ENCODE measurements at places on chromosomes 3 and 15.

- DNase-seq, result no peak
Measured at GRCh38 chr3:38829404-38829803, 13.4 kb upstream of the SCN10A start.

DNA sequence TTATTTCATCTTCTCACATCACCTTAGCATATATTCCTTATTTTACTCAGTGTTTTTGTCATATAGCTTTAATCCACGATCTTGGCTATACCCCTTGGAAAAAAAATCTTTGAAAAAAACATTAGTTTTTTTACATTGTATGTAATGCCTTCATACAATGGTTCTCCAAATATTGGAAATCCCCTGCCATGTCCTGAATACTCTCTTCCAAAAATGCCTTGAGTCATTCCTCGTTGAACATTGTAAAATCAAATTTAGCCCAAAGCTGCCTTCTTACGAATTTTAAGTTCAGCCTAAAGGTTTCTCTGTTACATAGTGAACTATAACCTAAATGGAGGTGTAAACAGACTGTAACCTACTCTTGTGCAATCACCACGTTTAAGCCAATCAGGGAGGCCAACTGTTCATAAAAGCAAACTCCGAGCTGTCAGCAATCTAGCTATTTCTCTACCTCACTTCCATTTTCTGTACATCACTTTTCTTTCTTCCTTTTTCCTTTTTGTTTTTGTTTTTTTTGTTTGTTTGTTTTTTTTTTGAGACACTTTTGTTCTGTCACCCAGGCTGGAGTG is 140.1 kb downstream of the ANXA2 start:
- DNase-seq, result no peak

DNA sequence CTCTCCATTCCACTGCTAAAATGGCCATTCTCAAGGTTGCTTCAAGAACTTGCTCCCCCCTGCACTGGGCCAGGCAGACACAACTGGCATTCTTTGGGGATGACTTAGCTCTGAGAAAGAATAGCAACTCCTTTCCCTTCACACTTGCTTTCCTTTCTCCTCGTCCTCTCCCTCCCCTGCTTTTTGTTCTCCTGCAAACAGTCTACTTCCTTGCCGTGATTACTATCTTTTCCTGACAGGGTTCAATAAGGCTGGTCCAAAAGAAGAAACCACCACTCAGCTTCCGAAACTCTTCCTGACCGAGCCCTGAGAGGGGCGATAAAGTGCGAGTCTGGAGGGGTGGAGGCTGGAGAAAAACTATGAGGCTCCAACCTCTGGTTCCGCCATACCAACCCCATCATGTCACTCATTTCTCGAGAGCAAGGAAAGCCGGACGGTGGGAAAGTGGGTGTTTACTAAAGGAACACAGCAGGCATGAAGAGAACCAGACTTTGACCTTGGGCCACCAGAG is 5.0 kb downstream of the AMOTL2 start:
- no peak for DNase-seq

- DNase-seq, result no peak
Measured at GRCh38 chr3:4340411-4341335, 37.5 kb downstream of the SETMAR start.
